ENCODE measurements at places on chromosomes 3 and 15.

DNA sequence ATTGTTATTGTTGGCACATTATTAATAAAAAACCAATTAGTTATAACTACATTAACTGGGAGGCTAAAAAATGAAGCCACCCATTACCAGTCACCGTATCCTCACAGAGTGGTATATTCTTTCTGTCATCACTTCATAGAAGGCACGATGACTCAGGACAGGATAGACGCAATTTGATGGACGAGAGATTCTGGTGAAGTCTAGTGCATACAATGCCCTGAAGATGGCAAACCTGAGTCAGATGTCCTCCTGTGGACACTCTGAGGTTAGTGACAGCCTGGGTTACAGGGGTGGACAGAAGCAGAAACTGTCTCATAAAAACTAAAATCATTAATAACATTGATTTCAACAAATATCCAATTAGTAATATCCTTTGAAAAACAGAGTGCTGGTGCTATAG, 150.3 kb downstream of the SLC9A9 start:
- no peak for DNase-seq

DNA sequence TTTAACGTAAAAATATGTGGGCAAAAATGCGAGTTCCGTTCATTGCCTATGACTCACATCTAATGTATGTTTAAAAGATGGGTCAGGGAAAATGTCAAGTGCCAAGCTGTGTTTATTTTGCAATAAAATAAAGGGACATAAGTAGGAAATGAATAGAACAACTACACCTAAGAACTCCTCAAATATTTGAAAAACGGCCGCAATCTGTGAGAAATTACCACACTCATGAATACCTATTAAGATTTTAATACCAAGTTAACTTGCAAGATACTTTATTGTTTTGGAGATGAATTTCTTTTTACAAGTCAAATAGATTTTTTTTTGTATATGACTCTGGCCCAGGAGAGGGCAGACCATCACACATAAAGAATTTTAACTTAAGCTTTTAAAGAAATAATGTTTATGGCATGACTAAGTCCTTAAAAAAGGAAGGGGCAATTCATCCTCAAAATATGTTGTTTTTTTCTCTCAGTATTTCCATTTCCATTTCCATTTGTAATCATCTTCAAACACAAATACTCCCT, 152.7 kb downstream of the SUCNR1 start:
- DNase-seq: no peak

- DNase-seq: no peak
Measured at GRCh38 chr3:132788301-132788671, 66.1 kb upstream of the NPHP3 start.

GRCh38 chr3:168006584-168006983, 89.1 kb downstream of the GOLIM4 start:
- DNase-seq: no peak

GRCh38 chr3:27657871-27658270, 64.3 kb downstream of the EOMES start:
- DNase-seq: no peak

GRCh38 chr15:67444100-67444499, 76.8 kb upstream of the C15orf61 start:
- DNase-seq: no peak

- DNase-seq: peak; percentile 35
Measured at GRCh38 chr3:178310949-178311348, 225.3 kb upstream of the KCNMB2 start.

GRCh38 chr15:68618394-68618793, 39.6 kb downstream of the CORO2B start:
- no peak for DNase-seq

GRCh38 chr3:157355276-157355675, 81.4 kb upstream of the PTX3 start:
- DNase-seq: no peak

DNA sequence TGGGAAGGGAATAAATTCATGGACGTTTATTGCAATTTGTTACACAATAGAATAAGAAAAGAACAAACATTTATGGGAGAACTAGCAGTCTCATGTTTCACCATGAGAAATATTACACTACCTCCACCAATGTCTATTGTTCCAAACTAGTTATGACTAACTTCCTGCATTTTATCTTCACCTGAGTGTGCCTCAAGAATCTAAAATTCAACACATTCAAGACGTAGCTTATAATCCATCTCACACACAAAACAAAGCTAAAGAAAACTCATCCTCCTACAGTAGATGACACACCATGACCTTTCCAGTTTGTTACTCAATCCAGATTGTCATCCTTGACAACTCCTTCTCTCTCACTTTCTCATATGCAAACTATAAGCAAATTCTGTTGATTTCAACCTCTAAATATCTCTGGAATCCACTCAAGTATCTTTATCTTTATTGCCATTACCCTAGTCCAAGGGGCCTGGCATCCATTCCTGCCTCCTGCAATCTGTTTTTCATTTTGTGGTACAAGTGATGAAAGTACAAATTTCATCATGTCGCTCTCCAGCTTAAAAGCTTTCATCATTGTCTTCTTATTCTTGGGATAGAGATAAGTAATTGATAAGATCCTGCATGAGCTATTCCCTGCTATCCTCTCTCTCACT, 229.9 kb downstream of the NR2F2 start:
- DNase-seq: no peak

DNA sequence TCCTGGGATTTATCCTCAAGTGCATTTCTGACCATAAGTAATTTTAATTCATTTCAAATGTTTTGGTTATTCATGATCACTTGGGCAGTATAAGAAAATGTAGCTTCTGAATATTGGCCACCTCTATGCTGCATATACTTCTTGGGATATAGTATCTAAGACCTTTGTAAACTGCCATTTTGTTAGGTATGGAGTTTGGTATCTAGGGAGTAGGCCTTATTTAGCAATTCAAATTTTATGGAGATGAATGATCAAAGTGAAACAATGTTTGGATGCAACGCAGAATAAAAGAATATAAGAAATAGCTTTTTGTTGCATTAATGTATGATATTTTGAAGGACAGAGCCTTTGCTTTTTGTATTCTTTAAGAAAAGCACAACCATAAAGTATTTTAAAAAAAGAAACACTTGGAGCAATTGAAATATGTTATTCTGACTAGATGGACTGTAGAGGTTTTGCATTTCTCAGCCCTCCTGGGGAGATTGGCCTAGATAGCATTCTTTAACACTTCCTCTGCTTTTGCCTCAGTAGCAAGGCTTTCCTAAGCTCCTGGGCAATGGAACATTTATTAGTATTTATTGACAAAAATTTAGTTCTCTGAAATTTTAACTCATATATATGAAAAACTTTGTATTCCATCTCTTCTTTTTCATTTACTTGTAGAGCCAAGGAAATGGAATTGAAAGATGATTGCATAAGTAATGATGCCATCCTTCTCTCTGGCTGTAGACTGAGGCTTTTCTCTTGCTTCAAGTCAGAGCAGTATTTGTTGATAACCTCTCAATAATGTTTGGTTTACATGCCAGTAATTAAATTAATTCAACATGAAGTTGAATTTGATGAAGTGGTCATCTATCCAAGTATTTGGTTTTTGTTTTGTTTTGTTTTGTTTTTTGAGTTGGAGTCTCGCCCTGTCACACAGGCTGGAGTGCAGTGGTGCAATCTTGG, 61.8 kb upstream of the UTS2B start:
- no peak for DNase-seq

GRCh38 chr3:169315141-169315540, 348.4 kb downstream of the MECOM start:
- DNase-seq: no peak

GRCh38 chr3:30680789-30681648, 74.6 kb downstream of the TGFBR2 start:
- DNase-seq: no peak

DNA sequence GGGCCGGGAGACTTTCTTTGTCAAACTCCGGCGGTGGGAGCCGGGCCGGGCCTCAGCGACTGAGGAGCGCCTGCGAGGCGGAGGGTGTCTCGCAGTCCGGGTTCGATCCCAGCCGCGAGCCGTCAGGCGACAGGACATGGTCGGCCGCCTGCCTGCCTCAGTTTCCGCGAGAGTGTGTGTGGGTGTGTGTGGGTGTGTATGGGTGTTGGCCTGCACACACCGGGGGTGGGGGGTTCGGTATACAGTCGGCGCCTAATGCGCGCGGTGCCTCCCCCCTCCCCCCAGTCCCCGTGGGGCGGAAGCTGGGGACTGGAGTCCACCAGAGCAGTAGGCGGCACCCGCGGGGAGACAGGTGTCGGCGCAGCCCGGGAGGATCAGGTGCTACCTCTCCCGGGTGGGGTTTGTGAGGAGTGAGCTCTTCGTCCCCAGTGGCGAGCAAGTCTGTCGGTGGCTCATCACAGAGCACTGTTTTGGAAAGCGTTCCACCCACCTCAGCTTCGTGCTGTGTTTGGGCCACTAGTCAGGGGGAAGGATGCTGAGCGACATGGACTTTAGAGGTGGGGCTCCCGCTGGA, 246.3 kb downstream of the GOLGA6L6 start:
- DNase-seq: no peak

DNA sequence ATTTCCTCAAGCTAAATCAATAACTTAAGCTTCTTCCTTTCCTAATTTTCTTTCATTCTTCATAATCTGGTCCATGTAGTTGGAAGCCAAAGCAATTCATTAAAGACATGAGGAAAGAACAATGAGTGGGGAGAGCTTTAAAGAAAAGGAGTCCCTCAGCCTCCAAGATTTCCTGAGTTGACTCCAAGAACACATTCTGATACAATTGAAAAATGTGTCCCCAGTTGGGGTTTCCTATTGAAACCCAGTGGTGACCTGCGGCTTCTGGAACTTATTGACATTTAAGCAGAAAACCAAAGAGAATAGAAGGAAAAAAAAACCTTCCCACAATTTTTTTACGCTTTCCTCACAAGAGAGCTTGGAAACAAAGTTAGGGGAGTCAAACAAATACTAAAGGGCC, 37.0 kb downstream of the ATP8B4 start:
- no peak for DNase-seq

- no peak for DNase-seq
Measured at GRCh38 chr15:99010768-99011167, 3.2 kb upstream of the PGPEP1L start.

DNA sequence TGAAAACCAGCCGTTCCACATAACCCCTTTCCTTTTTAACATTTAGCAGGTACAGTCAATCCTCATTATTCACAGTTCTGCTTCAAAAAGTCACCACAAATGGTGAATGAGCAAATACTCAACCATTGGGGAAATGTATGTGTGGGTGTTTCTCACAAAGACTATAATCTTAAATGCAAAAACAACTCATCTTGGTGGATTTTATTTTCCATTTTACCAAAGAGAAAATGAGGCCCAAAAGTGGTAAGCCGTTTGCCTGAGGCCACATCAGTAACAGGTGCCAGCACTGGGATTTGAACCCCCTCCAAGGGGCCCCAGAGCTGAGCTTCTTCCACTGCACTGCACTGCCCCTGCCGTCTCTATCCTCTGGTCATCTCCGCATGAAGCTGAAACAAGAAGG, 208.8 kb downstream of the OSBPL10 start:
- no peak for DNase-seq

GRCh38 chr3:107188262-107188661, 189.0 kb upstream of the CCDC54 start:
- DNase-seq: no peak

GRCh38 chr15:90881181-90881977, 2.9 kb upstream of the FES start:
- DNase-seq: no peak

GRCh38 chr15:40253167-40253790, 14.4 kb downstream of the PAK6 start:
- DNase-seq: no peak

- no peak for DNase-seq
Measured at GRCh38 chr3:42190701-42191442, 75.1 kb downstream of the CCK start.

GRCh38 chr3:16378920-16379319, 113.9 kb downstream of the OXNAD1 start:
- no peak for DNase-seq

- peak; percentile 63 for DNase-seq
Measured at GRCh38 chr15:69058830-69059556, 44.5 kb downstream of the NOX5 start.

DNA sequence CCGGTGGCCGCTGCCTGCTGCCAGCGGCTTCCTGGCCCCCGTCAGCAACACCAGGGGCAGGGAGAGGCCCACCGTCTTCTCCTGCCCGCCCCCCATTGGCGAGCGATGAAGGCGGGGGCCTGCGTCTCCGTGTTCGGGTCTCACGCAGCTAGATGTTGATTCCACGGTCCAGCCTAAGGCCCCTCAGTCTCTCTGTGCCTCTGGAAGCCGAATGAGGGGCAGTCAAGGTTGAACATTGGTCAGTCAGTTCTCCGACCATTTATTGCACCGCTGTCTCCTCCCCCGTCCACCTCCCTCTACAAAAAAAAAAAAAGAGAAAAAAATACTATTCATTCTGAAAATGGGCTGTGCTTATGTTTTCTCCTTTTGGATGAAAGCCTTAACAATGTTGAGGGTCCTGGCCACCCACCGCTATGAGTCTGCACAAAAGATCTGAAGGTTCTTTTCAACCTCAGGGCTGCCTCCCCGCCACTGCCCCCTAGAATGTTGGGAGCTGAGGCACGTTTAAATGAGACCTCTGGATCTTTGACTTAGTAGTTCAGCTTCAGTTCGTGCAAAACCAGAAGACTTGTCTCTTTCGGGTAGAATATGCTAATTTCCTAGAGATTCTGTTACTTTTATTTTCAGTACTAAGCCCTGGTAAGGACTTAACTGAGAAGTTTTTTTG, 736 bp downstream of the IREB2 start:
- DNase-seq: no peak

DNA sequence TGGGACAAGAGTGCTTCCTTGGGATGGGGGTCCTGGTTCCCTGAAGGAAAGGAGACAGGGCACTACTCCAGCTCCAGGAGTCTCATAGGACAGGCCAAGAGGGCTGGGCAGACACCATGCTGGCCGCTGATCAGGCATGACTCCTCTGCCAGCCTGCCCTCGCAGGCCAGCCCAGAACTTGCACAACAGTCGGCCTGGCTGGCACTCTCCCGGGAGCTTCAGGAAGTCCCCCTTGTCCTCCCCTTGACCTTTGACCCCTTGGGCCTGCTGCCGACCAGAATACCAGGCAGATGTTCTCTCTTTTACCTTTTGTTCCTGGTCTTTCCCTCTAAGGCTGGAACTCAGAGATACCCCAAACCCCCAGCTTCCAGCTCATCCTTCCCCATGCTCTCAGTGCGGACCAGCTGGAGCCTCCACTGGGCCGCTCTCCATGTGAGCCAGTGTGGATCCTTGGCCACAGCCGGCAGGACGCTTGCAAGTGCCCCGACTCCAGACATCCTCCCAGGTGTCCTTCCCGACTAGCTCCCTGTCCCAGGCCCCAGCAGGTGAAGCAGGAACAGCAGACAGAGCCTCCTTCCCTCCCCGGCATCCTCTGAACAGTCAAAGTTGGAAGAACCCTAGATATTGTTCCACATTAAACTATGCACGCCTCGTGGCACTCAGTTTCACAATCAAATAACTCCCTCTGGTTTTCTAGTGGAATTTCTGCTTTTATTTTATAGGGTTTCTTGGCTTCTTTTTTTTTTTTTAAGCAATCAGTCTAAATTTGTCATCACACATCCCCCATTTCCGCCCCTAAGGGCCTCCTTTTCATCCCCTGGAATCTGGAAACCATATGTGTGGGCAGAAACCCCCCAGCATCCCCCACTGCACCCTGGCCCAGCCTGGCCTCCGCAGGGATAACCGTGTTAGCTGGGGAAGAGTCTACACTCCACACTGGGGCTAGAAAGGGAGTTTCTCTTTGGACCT, 15.7 kb downstream of the VPS18 start:
- DNase-seq: no peak

Measured in NCI-H187 (cell line).